ENCODE measurements at places on chromosomes 2 and 18.
A peak's percentile ranks its signal among the peaks of the same experiment; 100 is the strongest.

GRCh38 chr2:217990791-217991465 is 11.9 kb downstream of the TNS1 start:
- no peak for DNase-seq

DNA sequence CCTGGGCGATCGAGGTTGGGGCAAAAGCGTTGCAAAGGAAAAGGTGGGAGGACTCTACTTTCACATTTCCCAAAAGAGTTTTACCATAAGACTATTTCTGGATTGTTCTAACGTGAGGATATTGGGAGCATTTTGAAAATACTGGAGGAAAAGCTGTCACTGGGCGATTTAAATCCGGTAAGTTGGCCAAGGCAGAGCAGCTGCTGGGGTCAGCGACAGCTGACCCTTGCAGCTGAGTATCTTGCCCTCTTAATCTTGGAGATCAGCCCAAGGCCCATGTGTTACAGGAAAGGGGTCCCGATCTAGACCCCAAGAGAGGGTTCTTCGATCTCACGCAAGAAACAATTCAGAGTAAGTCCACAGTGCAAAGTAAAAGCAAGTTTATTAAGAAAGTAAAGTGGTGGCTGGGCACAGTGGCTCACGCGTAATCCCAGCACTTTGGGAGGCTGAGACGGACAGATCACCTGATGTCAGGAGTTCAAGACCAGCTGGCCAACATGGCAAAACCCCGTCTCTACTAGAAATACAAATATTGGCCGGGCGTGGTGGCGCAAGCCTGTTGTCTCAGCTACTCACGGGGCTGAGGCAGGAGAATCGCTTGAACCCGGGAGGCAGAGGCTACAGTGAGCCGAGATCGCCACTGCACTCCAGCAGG is 964 bp upstream of the ST3GAL5 start:
- no peak for DNase-seq

- peak; percentile 56 for DNase-seq
Measured at GRCh38 chr2:18276583-18277075, 283.8 kb downstream of the RDH14 start.

GRCh38 chr2:159266554-159266953 is 19.9 kb downstream of the WDSUB1 start:
- no peak for DNase-seq

DNA sequence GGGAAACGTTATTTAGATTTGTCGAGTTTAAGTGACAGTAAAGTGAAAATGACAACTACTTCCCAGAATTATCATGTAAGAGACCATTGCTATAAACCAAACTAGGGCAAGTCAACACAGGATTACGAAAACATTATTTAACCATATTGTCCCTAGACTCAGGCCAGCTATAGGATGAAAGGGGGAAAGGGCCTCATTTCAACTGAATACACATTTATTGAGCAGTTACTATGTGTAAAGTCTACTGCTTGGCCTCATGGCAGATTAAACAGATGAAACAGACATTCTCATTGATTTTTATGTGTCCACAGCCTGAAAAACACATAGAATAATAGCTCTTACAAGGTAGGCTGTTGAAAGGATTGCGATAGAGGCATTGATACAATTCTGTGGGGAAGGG is 32.7 kb downstream of the ARHGEF33 start:
- DNase-seq: no peak
